ENCODE measurements at places on chromosomes 3 and 15. TPM values are rescaled to one million over a fixed set of nuclear protein-coding genes. Genes with fewer than 3 reads are reported as not detected.

The WDR49 gene
- total RNA-seq: not detected

The VWA5B2 gene
- total RNA-seq: not detected

The ABCC5 gene
- 16.7 TPM for total RNA-seq

The NR2E3 gene
- total RNA-seq: not detected

The CLDN16 gene
- total RNA-seq: not detected

The RBP2 gene
- not detected for total RNA-seq

The ACAN gene
- not detected for total RNA-seq

The TRIM71 gene
- total RNA-seq: not detected

The CTXND1 gene
- total RNA-seq: not detected

The LXN gene
- 8.7 TPM for total RNA-seq

The PIAS1 gene
- 44.2 TPM for total RNA-seq

The RPP25 gene
- total RNA-seq: 7.2 TPM

The DCLK3 gene
- total RNA-seq: not detected

The IFT80 gene
- 29.7 TPM for total RNA-seq

The DUOXA2 gene
- not detected for total RNA-seq

The CCDC39 gene
- not detected for total RNA-seq

The CORO2B gene
- total RNA-seq: not detected

The CIDEC gene
- total RNA-seq: not detected

The LPP gene
- 58.9 TPM for total RNA-seq

The BBS4 gene
- total RNA-seq: 11.6 TPM

The RARB gene
- total RNA-seq: not detected

The STRA6 gene
- not detected for total RNA-seq

The SCAMP5 gene
- 1.1 TPM for total RNA-seq

The TGFBR2 gene
- total RNA-seq: 64.5 TPM

The ARNT2 gene
- not detected for total RNA-seq

The PRKCI gene
- 17.0 TPM for total RNA-seq

The COPS2 gene
- 55.8 TPM for total RNA-seq

The SLC22A14 gene
- total RNA-seq: not detected

The FSTL1 gene
- 0.50 TPM for total RNA-seq

The TNNC1 gene
- 2.1 TPM for total RNA-seq

The SERINC4 gene
- total RNA-seq: 0.21 TPM

The LARP6 gene
- total RNA-seq: not detected

The ANKUB1 gene
- not detected for total RNA-seq

The TRIP4 gene
- total RNA-seq: 23.0 TPM

The STRIT1 gene
- total RNA-seq: not detected

The EXOG gene
- 23.0 TPM for total RNA-seq

The GOLGA6L7 gene
- total RNA-seq: not detected

Measured in activated CD8-positive, alpha-beta T cell treated with anti-CD3 and anti-CD28 coated beads, Interleukin-2, amount 10 ng/mL, durations not matched to agents 7 days and 5 days (primary cell).